Urothelium cell line (cell line): ENCODE measurements at places on chromosomes 13 and 19.

DNA sequence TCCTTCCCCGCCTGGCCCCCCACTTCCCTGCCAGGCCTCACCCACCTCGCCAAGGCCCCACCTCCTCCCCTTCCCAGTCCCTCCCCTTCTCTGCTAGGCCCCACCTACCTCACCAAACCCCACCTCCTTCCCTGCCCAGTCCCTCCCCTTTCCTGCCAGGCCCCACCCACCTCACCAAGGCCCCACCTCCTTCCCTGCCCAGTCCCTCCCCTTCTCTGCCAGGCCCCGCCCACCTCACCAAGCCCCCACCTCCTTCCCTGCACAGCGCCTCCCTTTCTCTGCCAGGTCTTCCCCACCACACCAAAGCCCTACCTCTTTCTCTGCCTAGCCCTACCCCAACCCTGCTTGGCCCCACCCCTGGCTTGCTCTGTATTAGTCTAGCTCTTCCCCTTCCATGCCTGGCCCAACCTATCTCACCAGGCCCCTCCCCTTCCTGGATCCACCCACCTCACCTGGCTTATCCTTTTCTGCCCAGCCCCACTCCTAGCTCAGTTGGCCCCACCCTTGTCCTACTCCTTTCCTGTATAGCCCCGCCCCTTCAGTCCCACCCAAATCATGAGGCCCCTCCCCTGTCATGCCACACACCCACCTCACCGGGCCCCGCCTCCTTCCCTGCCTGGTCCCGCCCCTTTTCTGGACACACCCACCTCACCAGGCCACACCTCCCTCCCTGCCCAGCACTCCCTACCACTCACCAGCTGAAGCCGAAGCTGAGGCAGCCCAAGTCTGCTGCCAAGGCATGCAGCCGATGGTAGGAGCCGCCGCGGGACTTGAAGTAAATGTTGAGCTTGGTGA lies 16.2 kb downstream of the CERS1 start:
- no peak for DNase-seq

DNA sequence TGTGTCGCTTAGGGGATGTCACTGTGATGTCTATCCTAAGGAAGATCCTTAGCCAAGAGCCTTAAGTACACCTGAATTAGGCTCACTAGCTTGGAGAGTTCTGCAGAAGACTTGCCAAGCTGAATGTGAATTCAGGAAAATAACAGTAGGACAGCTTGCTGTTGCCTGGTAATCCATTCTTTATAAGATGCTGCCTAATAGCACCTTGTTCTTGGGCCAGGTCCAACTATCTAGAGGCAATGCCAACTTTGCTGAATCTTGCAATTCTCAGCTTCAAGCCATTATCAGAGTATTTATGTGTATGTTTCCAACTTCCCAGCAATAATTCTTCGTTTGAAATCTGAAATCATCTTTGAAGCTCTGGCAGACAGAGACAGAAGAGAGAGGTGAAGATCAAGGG lies 102.8 kb downstream of the PCDH17 start:
- no peak for DNase-seq

- DNase-seq, result no peak
Measured at GRCh38 chr13:95456815-95457214, 95.7 kb upstream of the CLDN10 start.

DNA sequence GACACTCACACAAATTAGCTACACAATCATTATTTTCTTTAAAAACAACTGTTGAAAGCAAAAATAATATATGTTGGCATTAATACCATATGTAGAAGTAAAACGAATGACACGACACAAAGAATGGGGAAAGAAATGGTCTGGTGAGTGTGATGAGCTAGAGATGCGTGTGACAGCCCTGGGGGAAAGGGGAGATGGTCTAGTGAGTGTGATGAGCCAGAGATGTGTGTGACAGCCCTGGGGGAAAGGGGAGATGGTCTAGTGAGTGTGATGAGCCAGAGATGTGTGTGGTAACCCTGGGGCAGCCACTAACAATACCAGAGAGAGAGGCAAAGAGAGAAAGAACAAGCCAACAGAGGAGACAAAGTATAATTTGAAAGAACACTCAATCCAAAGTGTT lies 22.3 kb upstream of the LAMP1 start:
- DNase-seq, result no peak

GRCh38 chr19:17037966-17038500 lies 11.4 kb upstream of the CPAMD8 start:
- DNase-seq, result no peak

GRCh38 chr13:78593652-78594455 lies 9.5 kb downstream of the POU4F1 start:
- DNase-seq, result no peak

DNA sequence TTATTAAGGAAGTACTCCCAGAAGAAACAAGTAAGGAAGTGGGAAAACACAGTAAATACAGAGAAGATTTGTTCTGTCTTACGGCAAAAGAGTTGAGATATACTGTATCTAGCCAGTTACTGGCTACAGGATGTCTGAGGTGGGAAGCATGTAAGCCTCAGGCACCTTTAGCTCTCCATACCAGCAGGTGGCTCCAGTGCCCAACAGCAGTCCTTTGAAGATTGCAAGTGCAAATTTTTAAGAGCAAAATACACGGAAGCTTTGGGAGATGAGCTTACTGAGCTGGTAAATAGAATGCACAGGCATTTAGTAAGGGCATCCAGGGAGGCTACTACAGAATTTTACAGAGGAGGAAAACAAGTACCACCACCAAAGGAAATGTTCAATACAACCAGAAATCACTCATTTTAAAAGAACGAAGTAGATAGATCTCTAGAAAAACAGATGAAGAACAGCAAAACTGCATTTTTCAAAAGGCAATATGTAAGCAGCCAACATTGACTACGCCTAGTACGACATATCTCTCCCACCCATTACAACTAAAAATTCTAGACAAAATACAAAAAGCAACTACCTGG lies 57.9 kb upstream of the VSTM2B start:
- peak; percentile 80 for DNase-seq

- no peak for DNase-seq
Measured at GRCh38 chr19:54882758-54883157, 8.7 kb downstream of the FCAR start.

DNA sequence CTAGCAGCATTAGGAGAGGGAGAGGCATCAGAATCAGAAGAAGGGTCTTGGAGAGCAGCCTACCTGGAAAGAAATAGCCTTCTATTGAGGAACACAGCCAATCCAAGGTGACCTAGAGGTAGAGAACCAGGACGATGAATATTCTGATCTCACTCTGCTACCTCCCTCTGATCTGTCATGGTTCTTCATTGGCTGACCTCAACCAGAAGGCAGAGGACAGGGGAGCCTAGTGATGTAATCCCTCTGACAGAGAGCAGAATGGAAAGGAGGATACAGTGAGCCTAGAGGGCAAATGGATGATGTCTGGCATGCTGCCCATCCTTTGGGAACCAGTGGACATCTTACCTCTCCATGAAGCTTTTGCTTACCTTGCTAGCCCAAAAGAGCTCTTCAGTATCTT lies 3.6 kb downstream of the ZNF507 start:
- DNase-seq, result no peak
